Upper lobe of right lung (tissue), 1 donor: ENCODE measurements at places on chromosomes 7 and 10. TPM values are rescaled to one million over a fixed set of nuclear protein-coding genes. Genes with fewer than 3 reads are reported as not detected.

Gene BEND7
- 31.1 TPM for total RNA-seq

Gene CDH23
- 10.9 TPM for total RNA-seq

Gene CYP2C9
- 0.20 TPM for total RNA-seq

Gene AMZ1
- total RNA-seq = 0.29 TPM

Gene CALN1
- not detected for total RNA-seq

Gene GSTO2
- 9.1 TPM for total RNA-seq

Gene NEURL1
- total RNA-seq = 0.64 TPM

Gene ADCY1
- total RNA-seq = 3.9 TPM

Gene MNX1
- 0.93 TPM for total RNA-seq

Gene ACTR3C
- 20.1 TPM for total RNA-seq

Gene ARHGAP19
- total RNA-seq = 14.0 TPM

GRCh38 chr10:17058093-17058492, 71.5 kb downstream of the CUBN start:
- no peaks in the 10 kb centered on the region for H3K36me3 ChIP-seq
- peaks cover 12% of the 10 kb centered on the region for H3K4me1 ChIP-seq
- no peak overlapping the region for H3K4me3 ChIP-seq
- H3K27me3 ChIP-seq = no peaks in the 10 kb centered on the region

DNA sequence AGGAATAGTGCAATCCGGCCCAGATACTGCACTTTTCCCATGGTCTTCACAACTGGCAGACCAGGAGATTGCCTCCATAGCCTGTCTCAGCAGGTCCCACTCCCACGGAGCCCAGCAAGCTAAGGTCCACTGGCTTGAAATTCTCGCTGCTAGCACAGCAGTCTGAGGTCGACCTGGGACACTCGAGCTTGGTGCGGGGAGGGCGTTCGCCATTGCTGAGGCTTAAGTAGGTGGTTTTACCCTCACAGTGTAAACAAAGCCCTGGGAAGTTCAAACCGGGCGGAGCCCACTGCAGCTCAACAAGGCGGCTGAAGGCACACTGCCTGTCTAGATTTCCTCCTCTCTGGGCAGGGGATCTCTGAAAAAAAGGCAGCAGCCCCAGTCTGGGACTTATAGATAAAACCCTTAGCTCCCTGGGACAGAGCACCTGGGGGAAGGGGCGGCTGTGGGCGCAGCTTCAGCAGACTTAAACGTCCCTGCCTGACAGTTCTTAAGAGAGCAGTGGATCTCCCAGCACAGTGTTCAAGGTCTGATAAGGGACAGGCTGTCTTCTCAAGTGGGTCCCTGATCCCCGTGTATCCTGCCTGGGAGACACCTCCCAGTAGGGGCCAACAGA, 293.5 kb upstream of the GALNT17 start:
- no peaks in the 10 kb centered on the region for H3K4me1 ChIP-seq
- no peak overlapping the region for H3K27ac ChIP-seq
- no peaks in the 10 kb centered on the region for H3K27me3 ChIP-seq
- H3K36me3 ChIP-seq = no peaks in the 10 kb centered on the region
- DNase-seq = no peak

DNA sequence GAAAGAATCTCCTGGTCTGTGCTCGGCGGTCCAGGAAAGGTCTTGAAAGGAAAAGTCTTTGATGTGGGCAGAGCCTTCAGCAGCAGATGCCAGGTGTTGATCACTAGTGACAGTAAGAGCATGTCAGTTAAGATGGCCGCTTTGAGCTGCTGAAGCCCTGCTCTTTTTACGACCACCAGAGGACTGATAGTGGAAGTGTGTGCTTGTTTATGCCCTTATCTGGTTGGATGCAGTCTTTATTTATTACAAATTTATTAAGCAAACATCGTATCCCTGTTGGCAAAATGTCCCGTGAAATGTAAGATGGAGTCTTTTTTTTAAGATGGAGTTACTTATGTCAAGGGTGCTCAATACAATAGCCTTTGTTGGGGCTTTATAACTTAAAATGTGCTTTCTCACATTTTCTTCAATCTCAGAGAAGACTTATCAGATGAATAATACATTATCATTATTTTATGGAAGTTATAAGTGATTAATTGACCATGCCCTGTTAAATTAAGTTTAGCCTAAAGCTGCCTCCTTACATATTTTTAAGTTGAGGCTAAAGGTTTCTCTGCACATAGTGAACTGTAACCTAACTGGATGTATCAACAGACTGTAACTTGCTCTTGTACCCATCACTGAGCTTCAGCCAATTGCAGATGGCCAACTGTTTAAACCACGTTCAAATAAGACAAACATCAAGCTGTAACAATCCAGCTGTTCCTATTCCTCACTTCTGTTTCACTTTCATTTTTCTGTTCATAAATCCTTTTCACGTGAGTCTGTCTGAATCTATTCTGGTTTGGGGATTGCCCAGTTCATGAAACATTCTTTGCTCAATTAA, 97.4 kb upstream of the PIK3CG start:
- H3K4me3 ChIP-seq = peak overlapping the region; percentile 22
- peak overlapping the region; percentile 24 for H3K27ac ChIP-seq
- no peaks in the 10 kb centered on the region for H3K36me3 ChIP-seq
- H3K4me1 ChIP-seq = no peaks in the 10 kb centered on the region
- no peaks in the 10 kb centered on the region for H3K27me3 ChIP-seq

- no peak overlapping the region for H3K27ac ChIP-seq
- H3K4me3 ChIP-seq = no peak overlapping the region
- no peaks in the 10 kb centered on the region for H3K27me3 ChIP-seq
- H3K36me3 ChIP-seq = no peaks in the 10 kb centered on the region
These were observed 87.1 kb downstream of the POLR1F start for GRCh38 chr7:19621740-19622139.

- H3K4me1 ChIP-seq = no peaks in the 10 kb centered on the region
- peaks cover 14% of the 10 kb centered on the region for H3K36me3 ChIP-seq
- no peak overlapping the region for H3K4me3 ChIP-seq
- no peaks in the 10 kb centered on the region for H3K27me3 ChIP-seq
These were observed 35.5 kb downstream of the CAV1 start for GRCh38 chr7:116560021-116560970.

- peak; percentile 52 for DNase-seq
- H3K27ac ChIP-seq = no peak overlapping the region
- no peaks in the 10 kb centered on the region for H3K36me3 ChIP-seq
- peaks cover 31% of the 10 kb centered on the region for H3K27me3 ChIP-seq
These were observed 49.4 kb upstream of the DPYSL4 start for GRCh38 chr10:132137111-132138072.

DNA sequence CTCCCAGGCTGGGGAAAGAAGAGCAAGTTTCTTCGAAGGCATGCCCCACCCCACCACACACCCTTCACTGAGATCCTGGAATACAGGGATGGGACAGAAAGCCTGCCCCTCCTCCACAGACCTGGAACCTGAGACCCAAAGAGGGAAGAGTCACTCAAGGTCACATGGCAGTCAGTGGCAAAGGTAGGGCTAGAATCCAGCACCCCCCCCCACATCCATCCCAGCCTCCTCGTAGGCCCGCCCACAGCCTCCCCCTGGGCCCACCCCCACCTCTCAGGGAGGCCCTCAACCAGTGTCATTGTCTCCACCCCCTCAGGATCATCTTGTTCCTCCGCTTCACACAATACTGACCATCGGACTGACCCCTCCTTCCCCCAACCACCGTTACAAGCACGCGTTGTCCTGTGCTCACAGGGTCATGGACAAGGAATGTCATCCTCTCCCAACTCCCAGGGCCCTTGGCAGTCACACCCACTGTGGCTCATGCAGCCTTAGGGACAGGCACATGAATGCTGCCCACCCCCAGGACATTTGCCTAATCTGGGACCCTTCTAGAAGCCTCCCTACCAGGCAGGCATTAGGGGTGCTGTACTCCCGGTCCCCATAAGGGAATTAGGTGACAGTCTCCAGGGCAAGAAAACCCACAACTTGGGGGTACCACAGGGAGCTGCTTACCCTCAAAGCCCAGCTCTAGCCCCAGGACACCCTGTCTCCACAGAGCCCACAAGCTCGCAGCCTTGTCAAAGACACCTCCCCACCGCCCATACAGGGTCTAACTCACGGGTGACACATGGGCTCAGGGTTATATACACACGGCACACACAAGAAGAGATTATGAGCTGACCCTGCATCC, 1.4 kb downstream of the KCNH2 start:
- H3K4me3 ChIP-seq = peak overlapping the region; percentile 23
- DNase-seq = no peak
- H3K27ac ChIP-seq = no peak overlapping the region
- H3K36me3 ChIP-seq = no peaks in the 10 kb centered on the region
- H3K27me3 ChIP-seq = peaks cover 54% of the 10 kb centered on the region

- DNase-seq = no peak
- no peaks in the 10 kb centered on the region for H3K36me3 ChIP-seq
- peak overlapping the region; percentile 78 for H3K27ac ChIP-seq
- H3K4me3 ChIP-seq = peak overlapping the region; percentile 70
- H3K4me1 ChIP-seq = peaks cover 6% of the 10 kb centered on the region
- H3K27me3 ChIP-seq = no peaks in the 10 kb centered on the region
These were observed 1.5 kb upstream of the AUTS2 start for GRCh38 chr7:69596723-69597277.

GRCh38 chr7:126940723-126941307, 311.9 kb downstream of the GRM8 start:
- DNase-seq = no peak
- no peak overlapping the region for H3K4me3 ChIP-seq
- no peaks in the 10 kb centered on the region for H3K27me3 ChIP-seq

DNA sequence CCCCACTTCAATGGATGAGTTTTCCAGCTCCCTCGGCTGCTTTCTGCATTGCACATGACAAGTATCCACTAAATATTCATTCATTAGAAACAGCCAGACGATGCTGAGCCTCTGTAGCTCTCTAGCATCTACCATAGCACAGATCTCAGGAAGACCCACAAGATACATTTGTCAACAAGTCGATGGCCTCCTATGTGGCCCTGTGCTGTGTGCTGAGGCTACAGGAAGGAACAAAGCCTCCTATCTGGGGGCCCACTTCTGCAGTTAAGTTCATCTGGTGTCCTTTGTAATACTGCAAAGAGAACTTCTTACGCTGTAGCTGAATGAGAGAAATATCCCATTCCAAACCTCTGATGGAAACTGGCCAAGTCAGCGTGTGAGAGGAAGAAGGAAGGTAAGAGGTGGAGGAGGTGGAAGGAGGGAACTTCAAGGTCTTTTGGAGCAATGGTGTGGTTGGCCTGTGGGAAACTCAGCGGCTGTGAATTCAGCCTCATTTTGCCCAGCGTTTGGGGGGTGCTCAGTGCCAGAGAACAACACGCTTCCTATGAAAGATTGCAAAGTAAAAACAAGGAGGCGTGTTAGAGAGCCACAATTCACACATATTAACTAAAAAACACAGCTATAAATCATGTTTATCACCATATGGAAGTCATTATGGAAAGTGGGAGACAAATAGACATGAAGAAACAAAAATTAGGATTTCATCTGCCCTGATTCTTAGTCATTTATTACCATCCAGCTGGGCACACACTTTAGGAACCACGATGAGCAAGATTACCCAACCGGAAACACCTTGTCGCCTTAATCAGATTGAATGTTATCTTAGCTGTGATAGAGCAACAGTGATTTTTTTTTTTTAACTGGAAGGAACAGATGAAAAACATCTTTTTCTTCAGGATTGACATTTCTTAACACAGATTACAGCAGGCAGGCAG, 62.2 kb upstream of the USP6NL start:
- DNase-seq = no peak
- H3K27me3 ChIP-seq = no peaks in the 10 kb centered on the region
- peaks cover 4% of the 10 kb centered on the region for H3K4me1 ChIP-seq
- H3K4me3 ChIP-seq = no peak overlapping the region
- H3K27ac ChIP-seq = no peak overlapping the region

GRCh38 chr7:72023926-72024325, 388.2 kb downstream of the CALN1 start:
- H3K27ac ChIP-seq = no peak overlapping the region
- H3K27me3 ChIP-seq = no peaks in the 10 kb centered on the region
- no peaks in the 10 kb centered on the region for H3K4me1 ChIP-seq
- H3K4me3 ChIP-seq = no peak overlapping the region

- H3K4me1 ChIP-seq = no peaks in the 10 kb centered on the region
- peak overlapping the region; percentile 57 for H3K4me3 ChIP-seq
- peaks cover 6% of the 10 kb centered on the region for H3K36me3 ChIP-seq
- H3K27me3 ChIP-seq = no peaks in the 10 kb centered on the region
- no peak for DNase-seq
These were observed 694 bp downstream of the COL1A2 start for GRCh38 chr7:94395141-94396036.

- no peaks in the 10 kb centered on the region for H3K27me3 ChIP-seq
- peaks cover 27% of the 10 kb centered on the region for H3K4me1 ChIP-seq
- peak; percentile 69 for DNase-seq
- peak overlapping the region; percentile 65 for H3K4me3 ChIP-seq
- H3K36me3 ChIP-seq = no peaks in the 10 kb centered on the region
These were observed 107.5 kb downstream of the REEP3 start for GRCh38 chr10:63628526-63629362.

- no peak for DNase-seq
- H3K4me3 ChIP-seq = no peak overlapping the region
- no peak overlapping the region for H3K27ac ChIP-seq
- no peaks in the 10 kb centered on the region for H3K4me1 ChIP-seq
- no peaks in the 10 kb centered on the region for H3K36me3 ChIP-seq
These were observed 4.6 kb upstream of the RHEB start for GRCh38 chr7:151524331-151524730.
